ENCODE measurements at places on chromosomes 5 and 9.

DNA sequence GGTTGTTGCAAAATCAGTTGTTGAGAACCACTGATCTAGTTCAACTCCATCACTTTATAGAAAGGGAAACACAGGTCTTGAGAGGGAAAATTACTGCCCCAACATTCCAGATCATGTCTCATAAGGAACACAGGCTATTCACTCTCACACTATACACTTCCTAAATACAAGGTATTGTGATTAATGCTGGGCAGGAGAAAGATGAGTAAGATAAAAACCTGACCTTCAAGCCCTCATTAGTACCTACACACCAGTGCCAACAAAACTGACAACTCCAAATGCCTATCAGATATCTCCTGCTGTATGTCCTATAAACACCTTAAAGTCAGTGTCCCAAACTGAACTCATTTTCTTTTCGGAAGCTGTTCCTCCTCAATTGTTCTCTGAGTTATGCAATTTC lies 8.2 kb downstream of the GNE start:
- DNase-seq = no peak

DNA sequence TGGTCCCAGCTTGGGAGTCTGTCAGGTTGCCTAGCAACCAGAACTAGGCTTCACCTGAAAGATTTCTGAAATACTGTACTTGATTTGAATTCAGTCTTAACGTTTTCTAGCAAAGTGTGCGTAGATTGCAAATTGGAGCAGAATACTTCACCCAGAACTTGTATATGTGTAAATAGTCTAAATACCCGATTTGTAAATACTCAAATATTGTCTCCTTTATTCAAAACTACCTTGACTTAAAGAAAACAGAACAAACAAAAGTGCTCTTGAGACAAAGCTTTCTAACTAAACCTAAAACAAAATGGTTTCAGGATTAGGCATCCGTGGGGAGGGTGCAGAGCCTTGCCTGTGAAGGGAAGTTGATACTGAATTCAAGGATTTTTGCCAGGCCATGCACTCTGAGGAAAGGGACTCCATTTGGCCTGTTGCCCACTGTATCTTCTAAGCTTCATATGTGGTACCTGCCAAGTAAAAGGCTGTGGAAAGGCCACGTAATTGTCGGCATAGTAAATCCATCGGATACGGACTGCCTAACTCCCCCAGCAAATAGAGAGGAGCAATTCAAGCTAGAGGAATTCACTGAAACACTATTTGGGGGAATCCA lies 744 bp upstream of the HMGCS1 start:
- no peak for DNase-seq

GRCh38 chr5:173963182-173963838 lies 25.7 kb upstream of the C5orf47 start:
- DNase-seq = no peak

- DNase-seq = no peak
These were observed 78.0 kb downstream of the OSMR start for GRCh38 chr5:38923661-38924451.

DNA sequence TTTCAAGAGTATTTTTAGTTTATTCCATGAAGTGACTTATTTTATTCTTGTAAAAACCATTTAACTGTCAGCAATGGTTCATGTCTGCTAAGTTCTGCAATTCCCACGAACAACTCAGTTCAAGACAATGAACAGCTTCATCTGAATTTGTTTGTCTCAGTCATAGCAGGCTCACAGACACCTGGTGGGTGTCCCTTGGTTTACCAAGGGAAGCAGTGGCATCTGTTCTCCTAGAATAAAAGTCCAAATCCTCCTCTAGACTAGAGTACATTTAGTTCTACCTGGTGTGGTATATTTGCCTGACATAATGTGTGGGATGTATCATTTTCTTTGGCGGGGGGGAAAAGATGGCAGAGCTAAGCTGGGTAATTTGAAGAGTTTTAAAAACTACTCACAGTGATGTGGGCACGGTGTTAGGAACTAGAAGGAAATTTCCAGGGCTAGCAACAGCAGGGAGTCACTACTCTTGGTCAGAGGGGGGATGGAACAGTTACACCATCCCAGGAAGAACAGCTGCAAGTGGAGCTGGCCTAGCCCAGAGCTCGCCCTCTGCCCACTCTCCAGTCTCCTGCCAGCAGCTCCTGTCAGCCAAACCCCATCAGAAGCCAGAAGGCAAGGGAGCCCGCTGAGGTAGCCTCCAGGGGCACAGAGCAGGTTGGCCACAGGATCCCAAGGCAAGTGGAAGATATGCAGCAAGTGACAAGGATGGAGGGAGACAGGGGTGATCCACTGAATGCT lies 100.3 kb downstream of the PJA2 start:
- no peak for DNase-seq

DNA sequence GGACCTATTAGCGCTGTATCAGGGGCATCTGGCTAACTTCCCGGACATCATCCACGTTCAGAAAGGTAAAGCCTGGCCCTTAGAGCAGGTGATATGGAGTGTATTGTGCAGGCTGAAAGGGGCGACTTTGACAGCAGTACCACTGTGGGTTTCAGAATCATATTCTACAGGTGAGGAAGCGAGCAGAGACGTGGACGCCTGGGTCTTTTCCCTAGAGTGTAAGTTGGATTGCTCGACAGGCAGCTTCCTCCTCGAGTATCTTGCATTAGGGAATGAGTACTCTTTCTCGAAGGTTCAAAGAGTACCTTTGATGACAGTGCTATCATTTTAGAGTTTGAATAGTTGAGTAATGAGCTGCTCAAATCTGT lies 1.9 kb downstream of the SNX18 start:
- no peak for DNase-seq

DNA sequence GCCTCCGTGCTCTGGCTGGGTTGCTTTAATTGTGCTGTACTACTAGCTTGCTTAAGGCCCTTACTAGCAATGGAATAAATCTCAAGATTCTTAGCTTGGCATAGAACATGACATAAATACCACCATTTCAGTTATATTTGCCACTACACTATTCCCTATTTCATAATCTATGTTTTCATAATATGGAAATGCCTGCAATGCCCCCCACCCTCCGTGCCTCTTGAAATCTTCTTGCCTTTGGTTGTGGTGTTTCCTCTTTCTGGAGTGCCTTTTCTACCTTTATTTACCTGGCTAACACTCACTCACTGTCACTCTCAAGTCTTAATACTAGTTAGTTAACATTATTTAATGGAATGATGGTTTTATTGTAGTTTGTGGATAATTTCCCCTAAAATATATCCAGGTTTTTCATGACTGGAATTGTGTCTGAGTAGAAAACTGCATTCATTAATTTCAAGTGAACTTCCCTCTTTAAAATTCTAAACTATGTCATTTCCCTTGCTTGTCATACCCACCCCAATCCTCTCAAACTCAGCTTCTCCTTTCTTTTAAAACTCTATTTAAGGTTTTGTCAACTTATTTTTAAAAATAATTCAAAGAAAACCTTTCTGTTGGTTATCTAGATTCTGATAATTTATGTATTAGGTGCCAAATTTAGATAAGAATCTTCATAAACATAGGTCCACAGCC lies 521.7 kb upstream of the DAB2 start:
- no peak for DNase-seq

DNA sequence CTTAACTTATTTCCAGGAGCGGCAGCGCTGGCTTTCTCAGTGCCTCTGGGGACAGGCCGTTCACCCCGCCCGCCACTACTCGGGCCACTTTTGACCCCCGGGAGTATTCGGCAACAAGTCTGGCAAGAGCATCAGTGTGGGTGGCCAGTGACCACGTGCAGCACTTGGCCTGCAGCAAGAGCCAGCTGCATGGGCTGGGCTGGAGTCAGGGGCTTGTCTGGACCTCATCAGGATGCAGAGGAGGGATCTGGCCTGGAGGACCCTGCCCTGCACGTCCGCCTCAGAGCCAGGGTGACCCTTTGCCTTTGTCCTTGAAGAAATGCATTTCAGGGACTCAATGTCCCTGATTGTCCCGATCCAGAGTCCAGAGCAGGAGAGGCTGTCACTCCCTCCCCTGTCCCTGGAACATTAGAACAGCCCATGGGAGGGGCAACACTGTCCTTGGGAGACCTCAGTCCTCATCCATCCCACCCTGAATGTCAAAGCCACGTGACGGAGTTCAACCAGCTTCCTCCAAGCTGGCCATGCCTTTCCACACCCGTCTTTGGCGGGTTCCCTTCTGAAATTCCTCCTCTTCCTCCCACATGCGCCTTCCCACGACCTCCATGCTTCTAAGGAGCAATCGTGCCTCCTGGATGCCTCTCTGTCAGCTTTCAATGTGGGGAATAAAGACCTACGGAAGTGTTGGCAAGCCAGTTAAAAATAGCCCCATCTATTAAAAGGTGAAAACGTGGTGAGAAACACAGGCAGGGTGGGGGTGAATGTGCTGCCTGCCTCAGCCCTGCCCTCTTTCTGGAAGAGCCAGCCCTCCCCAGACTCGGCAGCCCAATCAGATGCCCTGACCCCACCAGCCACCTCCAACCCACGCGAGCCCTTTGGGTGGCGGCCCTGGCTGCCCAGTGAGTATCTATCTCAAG lies 99.0 kb downstream of the OLFM1 start:
- no peak for DNase-seq

- DNase-seq = peak; percentile 51
These were observed 421 bp downstream of the RUSC2 start for GRCh38 chr9:35490155-35490909.

- DNase-seq = no peak
These were observed 584.6 kb upstream of the CDH18 start for GRCh38 chr5:20572614-20573013.

GRCh38 chr5:52773342-52773741 lies 14.4 kb upstream of the ITGA1 start:
- DNase-seq = no peak

- no peak for DNase-seq
These were observed 16.6 kb upstream of the PSMD5 start for GRCh38 chr9:120859361-120859760.

- DNase-seq = no peak
These were observed 10.3 kb downstream of the SLC28A3 start for GRCh38 chr9:84330246-84330645.

DNA sequence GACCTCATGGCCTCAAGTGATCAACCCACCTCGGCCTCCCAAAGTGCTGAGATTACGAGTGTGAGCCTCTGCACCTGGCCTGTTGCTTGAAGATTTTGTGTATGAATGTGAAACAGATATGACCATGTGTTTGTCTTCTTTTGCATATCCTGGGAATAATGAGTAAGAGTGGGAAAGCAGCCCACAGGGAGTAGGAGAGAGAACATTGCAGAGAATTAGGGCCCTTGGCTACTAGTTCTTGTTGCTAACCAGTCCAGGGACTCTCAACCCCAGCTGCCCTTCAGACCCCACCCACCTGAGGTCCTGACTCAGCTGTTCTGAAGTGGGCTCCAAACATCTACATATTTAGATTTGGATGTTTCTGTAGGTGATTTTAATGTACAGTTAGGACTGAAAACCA lies 125.5 kb downstream of the MTX3 start:
- DNase-seq = no peak

- no peak for DNase-seq
These were observed 234.2 kb upstream of the RFX3 start for GRCh38 chr9:3760031-3760430.

Data from WTC11 (cell line).